ENCODE measurements at places on chromosomes 3 and 15.

DNA sequence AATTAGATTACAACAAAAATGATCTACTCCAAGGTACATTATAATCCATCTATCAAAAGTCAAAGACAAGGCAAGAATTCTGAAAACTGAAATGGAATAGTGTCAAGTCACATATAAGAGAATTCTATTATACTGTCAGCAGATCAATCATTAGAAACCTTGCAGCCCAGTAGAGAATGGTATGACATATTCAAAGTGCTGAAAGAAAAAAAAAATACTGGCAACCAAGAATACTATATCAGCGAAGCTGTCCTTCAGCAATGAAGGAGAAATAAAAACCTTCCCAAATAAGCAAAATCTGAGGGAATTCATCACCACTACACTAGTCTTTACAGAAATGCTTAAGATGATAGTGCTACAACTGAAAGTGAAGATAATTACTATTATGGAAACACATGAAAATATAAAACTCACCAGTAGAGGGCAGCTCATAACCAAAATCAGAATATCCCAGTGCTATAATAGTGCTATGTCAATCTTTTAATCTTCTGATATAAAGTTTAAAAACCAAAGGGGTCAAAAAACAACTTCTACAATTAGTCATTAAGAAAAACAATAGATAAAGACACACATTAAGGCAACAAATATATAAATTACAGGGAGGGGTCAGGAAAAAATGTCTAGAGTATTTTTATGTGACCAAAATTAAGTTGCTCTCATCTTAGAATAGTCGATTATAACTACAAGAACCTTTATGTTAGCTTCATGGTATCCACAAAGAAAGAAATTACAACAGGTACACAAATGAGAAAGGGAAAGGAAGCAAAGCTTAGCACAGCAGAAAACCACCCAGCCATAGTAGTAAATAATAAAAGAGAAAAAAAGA lies 190.7 kb upstream of the CNTN6 start:
- DNase-seq, result no peak

GRCh38 chr15:75460646-75461045 lies 9.2 kb upstream of the SIN3A start:
- DNase-seq, result no peak

DNA sequence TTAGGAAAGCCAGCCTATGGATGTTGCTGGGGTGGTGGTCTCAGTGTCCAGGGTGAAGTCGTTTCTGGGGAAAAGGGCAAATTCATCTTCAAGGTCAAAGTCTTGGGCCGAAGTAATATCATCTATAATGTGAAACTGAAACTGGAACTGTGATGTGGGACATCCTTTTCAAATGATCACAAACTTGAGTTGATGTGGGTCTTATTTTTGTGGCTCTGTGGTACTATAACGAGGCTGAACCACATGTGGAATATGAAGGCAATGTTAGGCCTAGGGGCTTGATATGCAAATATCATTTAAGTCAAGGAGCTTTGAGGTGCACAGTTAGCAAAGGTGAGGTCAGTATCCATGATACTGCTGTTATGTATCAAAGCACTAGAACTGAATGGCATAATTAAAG lies 1.5 kb upstream of the CD200R1L start:
- no peak for DNase-seq

GRCh38 chr3:8421267-8421666 lies 80.4 kb upstream of the LMCD1 start:
- no peak for DNase-seq

DNA sequence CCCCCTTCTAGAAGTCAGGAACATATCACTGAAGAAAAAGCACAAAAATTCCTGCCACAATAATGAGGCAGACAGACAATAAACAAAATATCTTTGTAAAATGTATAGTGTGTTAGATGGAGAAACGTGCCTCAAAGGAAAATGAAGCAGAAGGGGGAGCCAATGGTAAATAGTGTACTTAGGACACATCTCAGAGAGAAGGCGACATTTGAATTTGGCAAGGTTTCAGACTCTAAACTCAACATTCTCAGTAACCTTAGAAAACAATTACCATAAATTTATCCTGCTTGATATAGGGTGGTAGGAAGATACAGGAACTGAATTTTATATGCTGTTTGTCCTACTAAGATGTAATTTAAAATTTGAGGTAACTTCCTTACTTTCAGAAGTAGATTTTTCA lies 52.6 kb upstream of the PTX3 start:
- no peak for DNase-seq

- DNase-seq, result no peak
Observed at GRCh38 chr15:56631765-56632164, 101.5 kb downstream of the ZNF280D start.

All from NCI-H1048 (cell line).